ENCODE measurements at places on chromosomes 4 and X.

DNA sequence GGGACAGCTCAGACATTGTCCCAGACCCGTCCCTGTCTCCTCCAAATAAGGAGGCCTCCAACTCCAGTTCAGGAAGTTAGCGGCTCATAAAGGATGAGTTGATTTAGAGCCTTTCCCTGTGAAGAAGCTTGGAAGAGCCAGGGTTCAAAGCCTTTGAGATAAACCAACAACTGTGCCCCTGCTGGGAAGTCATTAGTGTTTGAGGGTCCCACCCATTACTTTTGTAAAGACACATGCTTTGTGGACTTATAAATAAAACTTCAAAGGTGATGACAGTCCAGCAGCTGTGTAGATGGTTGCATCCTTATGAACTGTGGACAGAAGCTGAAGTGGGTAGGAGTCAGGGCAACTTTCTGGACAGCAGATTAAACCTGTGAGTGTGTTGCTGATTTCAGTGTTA is 86.0 kb upstream of the PGRMC2 start:
- DNase-seq = no peak

DNA sequence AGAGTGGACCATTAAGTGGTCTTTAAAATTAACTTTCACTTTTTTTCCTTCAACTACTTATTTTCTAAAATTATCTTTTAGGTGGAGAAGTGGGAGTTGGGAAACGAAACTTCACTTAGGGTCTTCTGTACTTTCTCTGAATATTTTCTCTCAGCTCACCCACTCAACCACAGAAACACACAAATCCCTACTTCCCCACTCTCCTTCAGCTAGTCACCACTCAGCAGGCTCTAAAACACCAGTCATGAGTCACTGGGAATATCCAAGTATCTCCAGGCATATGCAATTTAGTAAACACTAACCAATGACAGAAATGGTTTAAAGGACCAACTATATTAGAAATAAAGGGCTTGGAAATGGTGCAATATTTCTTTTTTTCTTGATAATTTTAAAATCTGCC is 153.0 kb upstream of the RPS6KA6 start:
- no peak for DNase-seq

DNA sequence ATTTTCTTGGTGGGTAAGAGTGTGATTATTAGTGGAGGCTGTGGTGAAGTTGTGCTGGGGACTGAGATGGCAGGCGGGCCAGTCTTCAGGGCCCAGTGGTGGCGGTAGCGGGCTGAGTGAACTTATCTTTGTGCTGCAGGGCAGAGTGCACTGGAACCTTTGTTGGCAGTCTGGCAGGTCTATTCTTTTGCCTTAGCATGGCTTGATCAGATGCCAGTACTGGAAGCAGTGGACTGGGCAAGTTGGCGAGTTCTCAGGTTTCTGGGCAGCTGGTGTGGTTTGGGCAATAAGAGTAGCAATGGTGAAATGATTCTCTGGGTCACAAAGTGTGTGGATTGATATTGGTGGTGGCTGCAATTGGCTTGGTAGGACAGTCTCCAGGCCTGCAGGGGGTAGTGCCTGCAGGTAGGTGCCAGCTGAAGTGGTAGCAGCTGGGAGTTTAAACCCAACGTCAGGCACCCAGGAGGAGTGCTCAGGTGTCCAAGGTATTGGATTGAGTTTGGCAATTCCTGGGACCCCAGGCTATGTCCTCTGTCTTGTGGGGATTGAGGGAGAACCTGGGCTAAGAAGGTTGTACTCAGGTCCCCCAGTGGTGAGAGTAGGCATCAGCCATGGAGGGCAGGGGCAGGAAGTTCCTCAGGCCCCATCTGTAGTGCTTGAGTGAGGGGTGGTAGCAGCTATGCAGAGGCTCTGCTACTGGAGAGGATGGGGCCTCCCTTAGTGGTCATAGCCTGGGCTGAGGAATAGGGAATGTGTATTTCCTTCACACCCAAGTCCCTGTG is 34.9 kb upstream of the SLC25A14 start:
- DNase-seq = no peak

DNA sequence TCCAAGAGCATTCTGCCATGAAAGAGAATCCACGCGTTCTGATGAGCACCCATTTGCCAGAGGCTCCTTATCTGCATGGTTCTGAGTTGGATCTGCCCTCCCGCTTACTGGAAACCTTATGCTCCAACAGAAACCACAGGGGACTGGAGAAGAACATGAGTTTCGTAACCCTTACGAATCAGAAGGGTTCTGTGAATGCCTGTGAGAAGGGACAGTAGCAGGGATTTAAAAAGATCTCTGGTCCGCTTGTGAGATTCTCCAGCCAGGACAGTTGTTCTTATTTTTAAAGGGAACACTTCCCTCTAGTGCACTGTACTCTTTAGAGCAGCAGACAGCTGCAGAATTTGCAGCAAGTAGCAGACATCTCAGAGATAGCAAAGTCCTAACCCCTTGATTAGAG is 22.5 kb upstream of the CENPU start:
- no peak for DNase-seq

- DNase-seq = no peak
Observed at GRCh38 chr4:103136671-103137445, 37.2 kb upstream of the BDH2 start.

DNA sequence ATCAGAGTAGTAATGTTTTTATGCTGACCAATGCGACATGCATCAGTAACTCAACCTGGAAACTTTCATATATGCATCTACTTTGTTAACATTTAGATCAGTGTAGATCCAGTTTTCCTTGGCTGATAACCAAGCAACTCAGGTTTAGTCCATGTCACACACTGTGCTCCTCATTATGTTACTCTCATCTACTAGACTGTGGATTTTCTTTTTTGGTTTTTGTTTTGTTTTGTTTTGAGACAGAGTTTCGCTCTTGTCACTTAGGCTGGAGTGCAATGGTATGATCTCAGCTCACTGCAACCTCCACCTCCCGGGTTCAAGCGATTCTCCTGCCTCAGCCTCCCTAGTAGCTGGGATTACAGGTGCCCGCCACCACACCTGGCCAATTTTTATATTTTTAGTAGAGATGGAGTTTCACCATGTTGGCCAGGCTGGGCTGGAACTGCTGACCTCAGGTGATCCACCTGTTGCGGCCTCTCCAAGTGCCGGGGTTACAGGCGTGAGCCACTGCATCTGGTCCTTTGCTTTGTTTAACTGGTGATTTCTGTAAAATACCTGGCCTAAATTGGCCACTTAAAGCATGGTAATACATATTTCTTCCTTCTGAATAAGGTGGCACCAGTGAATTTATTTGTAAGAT is 48.6 kb downstream of the SMARCAD1 start:
- DNase-seq = no peak

- no peak for DNase-seq
Observed at GRCh38 chr4:110062166-110062565, 136.2 kb downstream of the ELOVL6 start.

DNA sequence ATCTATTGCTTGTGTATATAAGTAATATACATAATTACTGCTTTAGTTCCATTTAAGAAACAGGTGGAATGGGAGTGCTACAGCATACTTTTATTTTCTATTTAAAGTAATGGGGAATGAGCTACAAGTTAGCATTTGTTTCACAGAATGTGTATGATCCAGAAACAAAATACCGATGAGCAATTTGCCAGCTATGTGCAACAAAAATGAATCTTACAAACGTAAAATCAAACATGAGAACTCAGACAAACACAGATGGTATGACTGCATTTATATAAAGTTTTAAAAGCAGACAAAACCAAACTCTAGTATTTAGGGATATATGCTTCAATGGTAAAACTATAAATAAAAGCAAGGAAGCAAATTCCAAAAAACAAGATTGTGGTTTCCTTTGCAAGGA is 141.7 kb downstream of the PAPSS1 start:
- DNase-seq = no peak

DNA sequence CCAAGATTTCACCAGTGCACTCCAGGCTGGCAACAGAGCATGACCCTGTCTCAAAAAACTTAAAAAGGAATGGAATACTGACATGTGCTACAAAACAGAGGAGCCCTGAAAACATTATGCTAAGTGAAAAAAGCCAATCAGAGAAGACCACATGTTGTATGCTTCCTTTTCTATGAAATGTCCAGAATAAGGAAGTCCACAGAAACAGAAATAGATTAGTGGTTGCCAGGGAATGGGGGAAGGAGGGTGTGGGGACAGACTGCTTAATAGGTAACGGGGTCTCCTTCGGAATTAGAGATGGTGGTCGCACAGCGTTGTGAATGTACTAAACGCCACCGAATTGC is 30.1 kb upstream of the KIAA0232 start:
- DNase-seq = no peak

DNA sequence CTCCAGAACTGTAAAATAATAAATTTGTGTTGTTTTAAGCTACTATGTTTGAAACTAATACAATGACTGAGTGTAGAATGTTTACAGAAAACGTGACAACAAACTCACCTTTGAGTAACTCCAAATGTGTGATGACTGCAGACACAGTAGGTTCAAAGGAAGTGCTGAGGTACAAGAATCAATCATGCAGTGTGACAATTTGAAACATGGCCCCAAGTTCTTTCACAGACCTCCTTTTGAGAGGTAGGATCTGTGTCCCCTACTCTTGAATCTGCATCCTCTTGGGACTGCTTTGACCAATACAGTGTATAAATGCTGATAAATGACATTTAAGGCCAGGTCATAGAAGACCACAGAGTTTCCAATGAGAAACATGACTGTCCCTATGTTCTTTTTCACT is 667.7 kb upstream of the DIPK2B start:
- no peak for DNase-seq

GRCh38 chr4:81522711-81523110 is 51.0 kb upstream of the RASGEF1B start:
- no peak for DNase-seq

DNA sequence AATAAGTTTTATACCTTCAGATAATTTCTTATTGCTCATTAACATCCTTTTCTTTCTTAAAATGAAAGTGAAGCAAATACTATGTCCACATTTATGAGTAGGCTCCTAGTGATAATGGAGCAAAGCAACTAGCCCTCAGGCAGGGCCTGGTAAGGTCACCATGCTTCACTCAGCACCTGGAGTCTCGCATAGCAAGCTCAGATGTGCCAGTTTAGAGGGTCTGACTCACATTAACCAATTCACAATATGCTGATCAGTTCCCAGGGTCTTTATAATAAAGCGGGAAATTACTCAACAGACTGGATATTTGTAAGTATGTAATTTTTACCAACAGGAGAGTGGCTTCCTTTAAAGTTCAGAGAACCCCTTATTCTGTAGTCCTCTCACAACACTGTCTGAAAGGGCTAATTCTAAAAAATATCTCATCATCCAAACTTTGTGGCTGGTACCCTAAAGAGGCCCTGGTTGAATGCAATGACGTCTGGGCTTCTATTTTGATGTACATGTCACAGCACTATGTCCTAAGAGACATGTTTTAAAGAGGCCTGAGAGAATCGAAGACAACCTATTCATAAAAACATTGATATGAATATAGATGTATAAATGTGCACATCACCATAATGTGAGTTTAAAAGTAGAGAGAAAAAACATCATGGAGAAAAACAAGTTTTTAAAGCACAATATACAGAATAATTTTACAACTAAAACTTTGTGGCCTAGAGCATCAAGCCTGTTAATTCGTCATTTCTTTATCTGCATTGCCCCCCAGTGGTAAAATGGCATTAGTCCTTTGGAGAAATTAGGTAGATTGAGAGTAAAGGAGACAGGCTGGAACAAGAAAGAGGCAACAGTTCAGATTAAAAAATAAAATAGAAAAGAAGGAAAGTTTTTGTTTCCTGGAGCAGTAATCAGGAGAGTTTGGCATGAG is 44.3 kb downstream of the IL21 start:
- peak; percentile 41 for DNase-seq

GRCh38 chr4:145098675-145099037 is 545 bp downstream of the ABCE1 start:
- peak; percentile 41 for DNase-seq

GRCh38 chr4:145808021-145808650 is 128.2 kb downstream of the C4orf51 start:
- DNase-seq = peak; percentile 44

DNA sequence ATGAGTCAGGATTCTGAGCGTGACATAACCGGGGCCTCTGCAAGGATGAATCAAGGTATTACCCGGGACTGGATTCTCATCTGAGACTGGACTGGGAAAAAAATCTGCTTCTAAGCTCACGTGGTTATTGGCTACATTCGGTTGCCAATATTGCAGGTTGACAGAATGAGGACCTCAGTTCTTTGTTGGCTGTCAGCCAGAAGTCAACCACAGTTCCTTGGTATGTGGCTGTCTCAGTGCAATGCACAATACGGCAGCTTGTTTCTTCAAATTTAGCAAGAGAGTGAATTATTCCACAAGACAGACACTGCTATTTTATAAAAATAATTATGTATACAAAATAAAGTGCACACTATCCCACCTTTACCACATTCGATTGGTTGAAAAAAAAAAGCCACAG is 424.2 kb downstream of the KLHL4 start:
- DNase-seq = no peak

DNA sequence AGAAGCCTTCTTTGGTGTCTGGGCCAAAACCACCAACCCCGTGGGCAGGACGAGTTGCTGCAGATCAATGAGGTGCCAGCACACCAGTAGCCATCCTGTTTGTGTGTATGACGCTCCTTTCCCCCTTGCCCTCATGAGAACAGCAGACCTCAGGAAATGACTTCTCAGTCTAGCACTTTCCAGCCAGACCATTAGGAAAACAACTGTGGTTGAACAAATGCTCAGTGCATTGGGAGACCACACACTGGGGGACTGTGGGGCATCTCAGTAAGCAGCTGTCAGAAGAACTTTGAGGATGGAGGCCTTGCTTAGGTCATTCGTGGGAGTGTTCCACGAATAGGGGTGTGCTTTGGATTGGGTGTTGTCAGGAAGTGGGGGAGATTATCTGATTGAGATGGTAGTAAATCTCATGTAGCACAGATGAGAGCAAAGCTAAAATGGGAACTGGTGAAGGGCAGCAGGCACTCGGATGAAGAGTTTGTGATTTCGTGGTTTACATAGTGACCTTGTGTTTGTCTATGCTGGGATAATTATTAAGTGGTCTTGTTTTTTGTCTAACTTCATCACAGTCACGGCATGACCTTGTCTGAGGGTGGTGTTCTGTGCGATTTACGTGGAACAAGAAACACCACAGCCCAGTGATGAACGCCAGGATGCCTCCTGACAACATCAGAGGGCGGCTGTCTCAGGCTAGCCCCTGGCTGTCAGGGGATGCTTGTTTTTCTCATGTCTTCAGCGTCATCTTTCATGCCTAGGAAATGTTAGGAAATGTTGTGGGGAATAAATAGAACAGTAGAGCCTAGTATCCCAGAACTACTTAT is 70.1 kb downstream of the USP46 start:
- DNase-seq = peak; percentile 6

DNA sequence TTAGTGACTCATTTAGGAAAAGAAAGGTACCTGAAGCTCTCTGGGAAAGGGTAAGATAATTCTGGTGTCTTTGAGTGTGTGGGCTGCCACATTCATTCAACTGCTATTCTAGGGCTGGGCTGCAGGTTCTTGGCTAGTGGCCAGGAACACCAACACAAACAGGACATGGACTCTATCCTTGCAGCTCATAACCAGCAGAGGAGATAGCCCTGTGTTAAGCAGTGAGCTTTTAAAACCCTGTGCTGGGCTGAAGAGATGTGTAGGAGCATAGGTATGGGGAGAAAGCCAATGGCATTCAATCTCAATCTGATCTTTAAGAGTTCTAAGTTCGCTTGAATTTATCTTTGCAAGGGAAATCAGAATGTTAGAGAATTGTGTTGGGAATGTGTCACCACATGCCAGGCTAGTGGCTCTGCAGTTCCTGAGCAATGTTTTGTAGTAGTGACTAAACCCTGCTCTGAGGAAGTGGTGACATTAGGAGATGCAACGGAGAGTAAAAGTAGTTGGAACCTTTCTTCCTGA is 39.2 kb downstream of the SGMS2 start:
- DNase-seq = no peak

Measured in activated T-cell treated with anti-CD3 and anti-CD28 coated beads for 24 hours (primary cell).